ENCODE measurements at places on chromosomes 1 and 21.

DNA sequence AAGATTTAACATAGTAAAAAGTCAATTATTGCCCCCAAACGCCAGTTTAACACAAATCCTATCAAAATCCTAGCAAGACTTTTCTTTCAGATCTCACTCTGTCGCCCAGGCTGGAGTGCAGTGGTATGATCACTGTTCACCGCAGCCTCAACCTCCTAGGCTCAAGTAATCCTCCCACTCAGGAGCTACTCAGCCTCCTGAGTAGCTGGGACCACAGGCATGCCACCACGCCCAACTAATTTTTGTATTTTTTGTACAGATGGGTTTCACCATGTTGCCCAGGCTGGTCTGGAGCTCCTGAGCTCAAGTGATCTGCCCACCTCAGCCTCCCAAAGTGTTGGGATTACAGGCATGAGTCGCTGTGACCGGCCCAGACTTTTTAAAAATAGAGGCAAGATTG, 4.8 kb downstream of the SNIP1 start:
- no peak overlapping the region for H3K27ac ChIP-seq
- peaks cover 10% of the 10 kb centered on the region for H3K4me1 ChIP-seq
- no peak for DNase-seq
- no peak overlapping the region for H3K4me3 ChIP-seq

DNA sequence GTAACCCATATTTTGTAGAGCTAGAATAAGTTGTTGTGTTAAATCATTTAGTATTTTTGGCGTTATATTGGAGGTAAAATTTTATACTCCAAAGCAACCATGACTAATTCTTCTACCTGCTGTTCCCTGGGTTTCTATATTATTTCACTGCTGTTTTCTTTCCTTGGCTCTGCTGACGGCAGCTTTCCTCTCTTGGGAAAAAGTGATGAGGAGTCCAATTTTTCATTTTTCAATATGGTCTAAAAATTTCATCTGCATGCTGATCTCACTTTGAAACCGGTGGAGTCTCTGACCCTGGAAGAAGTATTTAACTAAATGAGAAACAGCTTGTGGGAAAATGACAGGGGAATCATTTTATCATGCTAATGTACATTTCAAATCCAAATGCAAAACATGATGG, 110.2 kb downstream of the IFI44 start:
- H3K4me3 ChIP-seq, result no peak overlapping the region
- no peaks in the 10 kb centered on the region for H3K27me3 ChIP-seq
- H3K4me1 ChIP-seq, result no peaks in the 10 kb centered on the region
- DNase-seq, result no peak

DNA sequence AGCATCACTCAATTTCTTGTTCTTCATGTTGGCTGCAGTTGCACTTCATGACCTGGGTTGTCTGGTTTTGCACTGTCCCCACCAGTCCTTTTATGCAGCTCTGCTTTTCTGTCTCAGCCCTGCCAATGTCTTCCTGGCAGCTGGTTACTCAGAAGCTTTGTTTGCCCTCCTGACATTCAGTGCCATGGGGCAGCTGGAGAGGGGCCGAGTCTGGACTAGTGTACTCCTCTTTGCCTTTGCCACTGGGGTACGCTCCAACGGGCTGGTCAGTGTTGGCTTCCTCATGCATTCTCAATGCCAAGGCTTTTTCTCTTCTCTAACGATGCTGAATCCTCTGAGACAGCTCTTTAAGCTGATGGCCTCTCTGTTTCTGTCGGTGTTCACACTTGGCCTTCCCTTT, 6.6 kb downstream of the PIGV start:
- peaks cover 19% of the 10 kb centered on the region for H3K4me1 ChIP-seq
- H3K36me3 ChIP-seq, result no peaks in the 10 kb centered on the region
- H3K27me3 ChIP-seq, result no peaks in the 10 kb centered on the region
- no peak overlapping the region for H3K27ac ChIP-seq

DNA sequence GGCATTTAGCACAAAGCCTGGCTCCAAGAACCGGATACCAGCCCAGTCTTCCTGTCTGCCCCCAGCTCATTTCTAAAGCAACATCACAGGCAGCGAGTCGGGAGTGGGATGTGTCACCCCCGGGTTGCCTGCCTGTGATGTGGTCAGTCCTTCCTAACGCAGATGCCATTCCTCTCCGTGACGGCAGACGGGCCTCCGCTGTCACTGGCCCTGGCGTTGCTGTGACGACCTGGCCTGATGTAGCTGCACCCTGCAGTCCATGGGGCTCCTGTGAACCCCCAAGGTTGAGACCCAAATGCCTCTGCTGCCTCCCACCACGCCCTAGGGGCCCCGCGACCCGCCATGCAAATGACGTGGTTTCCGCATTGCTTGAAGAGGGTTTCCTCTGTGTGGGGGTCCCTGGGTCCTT, 12.3 kb downstream of the TNFRSF1B start:
- H3K27me3 ChIP-seq, result no peaks in the 10 kb centered on the region
- no peak for DNase-seq
- H3K27ac ChIP-seq, result no peak overlapping the region
- peaks cover 5% of the 10 kb centered on the region for H3K4me1 ChIP-seq
- no peak overlapping the region for H3K4me3 ChIP-seq

DNA sequence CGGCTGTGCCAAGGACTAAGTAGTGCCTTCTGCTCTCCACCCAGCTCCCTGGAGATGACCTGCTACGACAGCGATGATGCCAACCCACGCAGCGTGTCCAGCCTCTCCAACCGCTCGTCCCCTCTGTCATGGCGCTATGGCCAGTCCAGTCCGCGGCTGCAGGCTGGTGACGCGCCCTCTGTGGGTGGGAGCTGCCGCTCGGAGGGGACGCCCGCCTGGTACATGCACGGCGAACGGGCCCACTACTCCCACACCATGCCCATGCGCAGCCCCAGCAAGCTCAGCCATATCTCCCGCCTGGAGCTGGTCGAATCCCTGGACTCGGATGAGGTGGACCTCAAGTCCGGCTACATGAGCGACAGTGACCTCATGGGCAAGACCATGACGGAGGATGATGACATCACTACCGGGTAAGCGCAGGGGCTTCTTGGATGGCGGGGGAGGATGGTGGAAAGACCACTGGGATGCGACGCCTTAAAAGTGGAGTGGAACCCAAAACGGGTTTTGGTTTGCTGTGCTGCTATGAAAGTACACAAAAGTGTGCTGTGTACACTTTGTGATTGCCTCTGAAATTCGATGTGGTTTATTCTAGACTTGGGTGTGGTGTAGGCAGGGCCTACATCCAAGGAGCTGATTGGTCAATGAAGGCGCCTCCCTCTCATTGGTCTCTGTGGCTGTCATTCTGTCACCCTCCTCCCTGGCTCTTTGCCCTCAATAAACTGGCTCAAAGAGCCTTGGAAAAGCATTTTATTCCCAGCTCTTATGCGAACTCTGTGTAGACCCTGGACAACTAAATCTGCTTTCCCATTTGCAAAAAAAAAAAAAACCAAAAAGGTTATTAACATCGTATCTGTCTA, 110.4 kb upstream of the IPO9 start:
- H3K27ac ChIP-seq, result no peak overlapping the region
- H3K36me3 ChIP-seq, result no peaks in the 10 kb centered on the region
- H3K4me3 ChIP-seq, result no peak overlapping the region
- H3K4me1 ChIP-seq, result peaks cover 23% of the 10 kb centered on the region
- DNase-seq, result no peak

- DNase-seq, result no peak
- peaks cover 42% of the 10 kb centered on the region for H3K4me1 ChIP-seq
- no peak overlapping the region for H3K27ac ChIP-seq
- no peaks in the 10 kb centered on the region for H3K27me3 ChIP-seq
Measured at GRCh38 chr1:114108751-114109255, 44.9 kb downstream of the SYT6 start.

GRCh38 chr21:19368944-19369343, 965.4 kb upstream of the TMPRSS15 start:
- H3K27me3 ChIP-seq, result no peaks in the 10 kb centered on the region
- no peaks in the 10 kb centered on the region for H3K4me1 ChIP-seq
- no peak overlapping the region for H3K27ac ChIP-seq
- no peaks in the 10 kb centered on the region for H3K36me3 ChIP-seq
- no peak for DNase-seq

GRCh38 chr1:185291652-185292051, 25.4 kb downstream of the IVNS1ABP start:
- H3K4me3 ChIP-seq, result no peak overlapping the region
- H3K4me1 ChIP-seq, result no peaks in the 10 kb centered on the region
- H3K36me3 ChIP-seq, result peaks cover 9% of the 10 kb centered on the region
- H3K27ac ChIP-seq, result no peak overlapping the region
- no peaks in the 10 kb centered on the region for H3K27me3 ChIP-seq

GRCh38 chr1:75616436-75617433, 5.8 kb upstream of the SLC44A5 start:
- H3K36me3 ChIP-seq, result no peaks in the 10 kb centered on the region
- H3K4me3 ChIP-seq, result no peak overlapping the region
- H3K4me1 ChIP-seq, result peaks cover 3% of the 10 kb centered on the region
- H3K27ac ChIP-seq, result no peak overlapping the region
- no peak for DNase-seq

DNA sequence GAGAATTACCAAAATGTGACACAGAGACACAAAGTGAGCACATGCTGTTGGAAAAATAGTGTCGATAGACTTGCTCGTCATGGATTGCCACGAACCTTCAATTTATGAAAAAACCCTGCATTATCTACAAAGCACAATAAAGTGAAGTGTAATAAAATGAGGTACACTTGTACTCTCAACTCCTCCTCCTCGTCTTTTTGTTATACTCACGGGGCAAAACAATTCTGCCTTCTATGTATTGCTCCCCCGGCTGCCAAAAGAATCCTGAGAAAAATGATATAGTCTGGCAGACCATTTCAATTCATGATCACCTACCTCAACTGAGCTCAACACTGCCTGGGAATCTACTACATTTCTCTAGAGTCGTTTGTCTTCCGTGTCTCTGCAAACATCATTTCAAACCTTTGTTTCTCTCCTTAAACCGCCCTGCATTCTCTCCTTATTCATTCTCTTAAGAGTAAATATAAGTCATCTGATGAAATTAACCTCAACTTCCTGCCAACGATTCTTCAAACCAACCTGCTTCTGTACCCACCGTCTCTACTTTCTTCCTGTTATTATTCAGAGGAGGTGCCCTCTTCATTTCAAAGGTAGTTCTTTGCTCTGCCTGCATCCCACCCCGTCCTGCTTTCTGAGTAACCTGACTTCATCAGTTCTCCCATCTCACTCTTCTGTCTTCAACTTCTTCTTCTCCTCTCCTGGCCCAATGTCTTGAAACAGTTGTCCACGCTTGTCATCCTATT, 12.9 kb upstream of the IL19 start:
- no peak for DNase-seq
- H3K27ac ChIP-seq, result no peak overlapping the region
- H3K4me3 ChIP-seq, result no peak overlapping the region
- no peaks in the 10 kb centered on the region for H3K36me3 ChIP-seq

- no peaks in the 10 kb centered on the region for H3K27me3 ChIP-seq
- H3K4me3 ChIP-seq, result no peak overlapping the region
- peaks cover 6% of the 10 kb centered on the region for H3K36me3 ChIP-seq
- DNase-seq, result no peak
- no peak overlapping the region for H3K27ac ChIP-seq
Measured at GRCh38 chr1:115296981-115297380, 41.1 kb downstream of the NGF start.

- no peak overlapping the region for H3K4me3 ChIP-seq
- H3K36me3 ChIP-seq, result no peaks in the 10 kb centered on the region
- H3K4me1 ChIP-seq, result no peaks in the 10 kb centered on the region
- DNase-seq, result no peak
Measured at GRCh38 chr1:66374148-66374547, 159.8 kb upstream of the SGIP1 start.

DNA sequence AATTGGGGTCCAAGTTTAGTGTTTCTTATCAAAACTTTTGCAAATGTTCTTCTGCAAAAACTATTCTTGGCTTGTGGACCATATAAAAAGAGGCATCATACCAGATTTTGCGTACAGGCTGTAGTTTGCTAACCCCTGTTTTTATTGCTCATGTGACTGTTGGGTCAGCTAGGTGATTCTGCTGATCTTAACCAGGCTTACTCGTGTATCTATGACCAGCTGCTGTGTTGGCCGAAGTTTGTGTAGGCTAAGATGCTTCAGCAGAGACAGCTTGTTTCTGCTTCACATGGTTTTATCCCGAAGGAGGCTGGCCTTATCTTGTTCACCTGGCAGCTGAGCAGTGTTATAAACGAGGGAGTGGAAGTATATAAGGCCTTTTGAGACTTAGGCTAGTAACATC, 38.2 kb downstream of the POU2F1 start:
- no peaks in the 10 kb centered on the region for H3K36me3 ChIP-seq
- DNase-seq, result no peak
- no peaks in the 10 kb centered on the region for H3K27me3 ChIP-seq
- no peak overlapping the region for H3K4me3 ChIP-seq

DNA sequence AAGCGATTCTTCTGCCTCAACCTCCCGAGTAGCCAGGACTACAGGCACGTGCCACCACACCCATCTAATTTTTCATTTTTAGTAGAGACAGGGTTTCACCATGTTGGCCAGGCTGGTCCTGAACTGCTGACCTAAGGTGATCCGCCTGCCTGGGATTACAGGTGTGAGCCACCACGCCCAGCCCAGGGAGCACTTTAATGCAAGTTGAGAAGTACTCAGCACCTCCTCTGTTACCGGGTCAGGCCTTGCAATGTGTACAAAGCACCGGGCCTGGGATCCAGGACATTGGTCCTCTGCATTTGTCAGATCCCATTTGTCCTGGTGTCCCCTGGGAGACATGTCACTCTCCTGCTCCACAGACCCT, 143.6 kb downstream of the TOMM20 start:
- H3K36me3 ChIP-seq, result no peaks in the 10 kb centered on the region
- DNase-seq, result no peak
- peak overlapping the region; percentile 99 for H3K27ac ChIP-seq
- peaks cover 92% of the 10 kb centered on the region for H3K4me1 ChIP-seq
- no peak overlapping the region for H3K4me3 ChIP-seq

GRCh38 chr1:11978301-11978700, 1.9 kb upstream of the MFN2 start:
- DNase-seq, result no peak
- H3K27ac ChIP-seq, result no peak overlapping the region
- H3K36me3 ChIP-seq, result no peaks in the 10 kb centered on the region
- H3K27me3 ChIP-seq, result no peaks in the 10 kb centered on the region
- peaks cover 29% of the 10 kb centered on the region for H3K4me1 ChIP-seq

- H3K4me3 ChIP-seq, result no peak overlapping the region
- H3K27ac ChIP-seq, result no peak overlapping the region
- peaks cover 6% of the 10 kb centered on the region for H3K27me3 ChIP-seq
- no peak for DNase-seq
- no peaks in the 10 kb centered on the region for H3K36me3 ChIP-seq
Measured at GRCh38 chr1:34070201-34070836, 94.7 kb downstream of the CSMD2 start.
